ENCODE measurements at places on chromosomes 4 and X.
A peak's percentile ranks its signal among the peaks of the same experiment; 100 is the strongest.

DNA sequence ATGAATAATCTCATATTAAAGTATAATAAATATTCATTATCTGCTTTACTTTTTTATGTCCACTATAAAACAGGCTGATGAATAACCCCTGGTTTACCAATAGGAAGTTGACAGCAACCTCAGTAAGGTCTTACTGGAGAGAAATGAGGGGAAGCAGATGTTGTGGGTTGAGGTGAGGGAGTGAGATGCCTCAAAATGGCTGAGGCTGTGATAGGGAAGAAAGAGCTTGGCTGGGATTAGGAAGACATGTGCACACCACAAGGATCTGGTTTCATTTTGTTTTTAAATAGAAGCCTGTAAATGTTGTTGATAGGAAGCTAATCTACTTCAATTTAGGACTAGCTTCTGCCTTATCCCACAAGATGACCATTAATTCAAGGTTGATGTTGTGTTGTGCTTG lies 14.4 kb upstream of the CYBB start:
- DNase-seq = no peak

DNA sequence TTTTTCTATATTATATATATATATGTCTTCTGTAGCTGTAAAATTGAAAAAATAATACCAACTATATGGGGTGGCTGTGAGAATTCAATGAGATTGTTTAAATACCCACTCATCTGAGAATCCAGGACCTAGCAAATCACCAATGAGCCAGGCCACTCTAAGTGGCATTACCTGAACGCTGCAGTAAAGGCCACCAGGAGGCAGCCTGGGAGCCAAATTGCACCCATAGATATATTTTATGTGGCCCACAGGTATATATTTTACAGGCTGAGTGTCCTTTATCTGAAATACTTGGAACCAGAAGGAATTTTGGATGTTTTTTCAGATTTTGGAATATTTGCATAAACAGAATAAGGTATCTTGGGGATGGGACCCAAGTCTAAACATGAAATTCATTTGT lies 58.2 kb upstream of the C4orf50 start:
- DNase-seq = no peak

- peak; percentile 96 for DNase-seq
These were observed at the start of gene APBB2 for GRCh38 chr4:41214136-41214824. APBB2 (minus strand) TSS chr4:41214542; CDS start chr4:41033254, 181,288 bp downstream.

GRCh38 chrX:103309860-103310554 lies 783 bp downstream of the BEX2 start:
- DNase-seq = no peak

GRCh38 chr4:139219450-139220055 lies 42.5 kb upstream of the ELF2 start:
- no peak for DNase-seq

DNA sequence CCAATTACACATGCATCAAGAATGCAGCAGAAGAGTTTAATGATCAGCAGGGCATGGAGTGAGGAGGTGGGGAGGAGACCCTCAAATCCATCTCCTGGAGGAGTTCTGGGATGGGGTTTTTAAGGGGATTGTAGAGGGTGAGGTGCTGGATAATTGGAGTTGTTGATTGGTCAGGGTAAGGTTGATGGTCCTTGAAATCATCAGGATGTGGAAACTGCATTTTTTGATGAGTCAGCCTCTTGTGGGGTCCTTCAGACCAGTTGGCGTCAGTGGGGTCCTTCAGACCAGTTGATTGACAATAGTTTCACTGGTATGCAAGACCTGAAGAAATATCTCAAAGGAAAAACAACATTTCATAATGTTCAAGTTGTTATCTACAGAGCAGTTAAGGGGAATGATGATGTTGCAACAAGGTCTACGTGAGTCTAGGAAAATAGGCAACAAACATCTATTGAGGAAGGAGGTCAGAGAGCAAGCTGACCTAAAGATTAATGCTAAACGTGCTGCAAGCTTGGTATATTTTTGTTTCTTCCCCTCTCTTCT lies 88.3 kb downstream of the NRK start:
- no peak for DNase-seq

GRCh38 chrX:14927401-14927800 lies 54.2 kb downstream of the MOSPD2 start:
- DNase-seq = no peak
